ENCODE measurements at places on chromosomes 4 and X.

- no peak for DNase-seq
- H3K4me1 ChIP-seq = peaks cover 13% of the 10 kb centered on the region
- H3K27ac ChIP-seq = no peak overlapping the region
- H3K36me3 ChIP-seq = no peaks in the 10 kb centered on the region
- H3K4me3 ChIP-seq = no peak overlapping the region
- H3K27me3 ChIP-seq = no peaks in the 10 kb centered on the region
Measured at GRCh38 chr4:1755297-1755696, 34.0 kb downstream of the TACC3 start.

GRCh38 chr4:185809121-185809520 lies 2.9 kb downstream of the SORBS2 start:
- H3K27ac ChIP-seq = peak overlapping the region; percentile 61
- H3K4me3 ChIP-seq = peak overlapping the region; percentile 63
- no peak for DNase-seq
- no peaks in the 10 kb centered on the region for H3K27me3 ChIP-seq
- H3K36me3 ChIP-seq = no peaks in the 10 kb centered on the region

GRCh38 chr4:123807187-123807586 lies 410.6 kb downstream of the SPRY1 start:
- no peaks in the 10 kb centered on the region for H3K27me3 ChIP-seq
- DNase-seq = no peak
- H3K4me1 ChIP-seq = no peaks in the 10 kb centered on the region
- no peak overlapping the region for H3K27ac ChIP-seq
- H3K36me3 ChIP-seq = no peaks in the 10 kb centered on the region

DNA sequence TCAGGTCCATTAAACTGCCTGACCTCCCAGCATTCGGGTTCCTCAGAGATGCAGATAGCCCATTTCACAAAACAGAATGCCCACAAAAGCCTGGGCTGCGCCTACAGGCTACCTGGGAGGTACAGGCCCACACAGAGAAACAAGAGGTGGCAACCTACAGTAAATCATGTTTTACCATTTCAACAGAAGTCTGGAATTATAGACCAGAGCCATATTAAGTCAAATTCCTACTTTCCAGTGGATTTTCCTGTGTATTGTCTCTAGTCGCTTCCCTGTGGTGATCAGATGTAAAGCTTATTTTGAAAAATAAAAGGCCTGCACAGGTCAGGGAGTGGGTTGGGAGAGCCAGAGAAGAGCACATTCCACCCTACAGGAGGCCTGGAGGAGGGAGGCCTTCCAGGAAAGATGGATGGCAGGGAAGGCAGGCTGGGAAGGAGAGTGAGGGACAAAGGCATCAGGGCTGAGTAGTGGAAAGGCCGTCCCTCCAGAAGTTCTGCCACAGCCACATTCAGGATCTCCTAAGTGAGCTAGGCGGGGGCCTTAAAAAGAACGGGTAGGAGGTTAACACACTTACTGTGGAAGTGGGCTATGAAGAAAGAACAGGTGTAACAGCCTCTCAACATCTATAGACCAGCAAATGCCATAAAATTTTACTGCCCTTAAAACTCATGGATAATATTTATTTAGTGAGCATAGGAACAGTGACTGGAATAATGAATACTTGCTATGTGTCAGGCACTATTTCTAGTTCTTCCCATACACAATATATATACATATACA lies 19.0 kb upstream of the USO1 start:
- H3K36me3 ChIP-seq = peaks cover 4% of the 10 kb centered on the region
- DNase-seq = no peak
- H3K4me1 ChIP-seq = no peaks in the 10 kb centered on the region
- H3K27me3 ChIP-seq = no peaks in the 10 kb centered on the region
- no peak overlapping the region for H3K27ac ChIP-seq

- H3K4me3 ChIP-seq = no peak overlapping the region
- no peaks in the 10 kb centered on the region for H3K36me3 ChIP-seq
- H3K27ac ChIP-seq = no peak overlapping the region
- no peak for DNase-seq
- no peaks in the 10 kb centered on the region for H3K4me1 ChIP-seq
Measured at GRCh38 chr4:106149026-106149425, 167.0 kb downstream of the TBCK start.

- no peak overlapping the region for H3K4me3 ChIP-seq
- no peaks in the 10 kb centered on the region for H3K4me1 ChIP-seq
- no peak overlapping the region for H3K27ac ChIP-seq
- no peaks in the 10 kb centered on the region for H3K27me3 ChIP-seq
- no peaks in the 10 kb centered on the region for H3K36me3 ChIP-seq
Measured at GRCh38 chr4:61003301-61003700, 196.8 kb upstream of the ADGRL3 start.
